ENCODE measurements at places on chromosomes 1 and 21.
A peak's percentile ranks its signal among the peaks of the same experiment; 100 is the strongest.

GRCh38 chr1:156492591-156493080, 7.9 kb downstream of the MEF2D start:
- DNase-seq = no peak

DNA sequence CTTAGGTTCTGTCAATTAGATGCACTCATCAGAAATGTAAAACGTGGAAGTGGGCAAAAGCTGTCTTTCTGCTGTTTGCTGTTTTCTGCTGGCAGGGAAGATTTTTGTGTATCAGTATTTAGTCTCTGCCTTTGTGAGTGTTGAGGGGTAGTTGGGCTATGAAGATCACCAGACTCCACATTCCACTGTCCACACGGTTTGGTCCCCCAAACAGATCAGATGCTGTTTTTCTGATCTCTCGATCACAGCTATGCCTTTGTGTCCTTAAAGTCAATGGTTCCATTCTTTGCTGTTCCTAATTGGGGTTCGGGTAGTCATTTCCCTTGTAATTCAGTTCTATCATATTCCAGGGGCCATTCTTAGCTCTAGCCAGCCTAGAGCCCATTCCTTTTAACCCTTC, 27.0 kb upstream of the NPL start:
- DNase-seq = no peak

DNA sequence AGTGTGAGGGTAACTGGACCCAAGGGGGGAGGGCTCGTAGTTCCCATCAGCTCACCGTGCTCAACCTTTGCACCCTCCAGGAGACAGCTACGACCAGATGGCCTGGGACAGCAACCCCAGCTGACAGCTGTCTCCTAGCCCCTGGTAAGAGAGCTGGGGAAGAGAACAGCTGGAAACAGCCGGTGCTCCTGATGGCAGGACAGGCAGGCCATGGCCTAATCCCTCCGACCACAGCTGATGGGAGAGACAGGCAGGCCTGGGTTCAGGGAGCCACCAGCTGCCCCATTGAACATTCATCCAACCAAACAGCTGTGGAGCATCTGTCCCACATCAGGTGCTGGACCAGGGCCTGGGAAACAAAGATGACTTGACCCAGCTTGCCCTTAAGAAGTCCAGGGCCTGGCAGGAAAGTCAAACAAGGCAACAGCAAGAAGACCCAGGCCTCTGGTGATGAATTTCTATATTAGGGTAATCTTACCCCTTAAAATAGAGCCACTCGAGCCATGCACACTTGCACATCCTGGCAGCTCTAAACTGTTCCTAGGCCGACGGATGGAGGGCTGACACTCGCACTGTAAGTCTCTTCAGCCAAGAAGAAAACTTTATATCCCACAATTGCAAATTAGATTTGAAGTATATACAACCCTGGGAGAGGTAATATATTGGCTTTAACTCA, 12.2 kb downstream of the OLFML2B start:
- DNase-seq = no peak

GRCh38 chr1:221829327-221830015, 87.6 kb upstream of the DUSP10 start:
- DNase-seq = no peak

GRCh38 chr21:24693779-24694178, 913.5 kb downstream of the MRPL39 start:
- peak; percentile 25 for DNase-seq

DNA sequence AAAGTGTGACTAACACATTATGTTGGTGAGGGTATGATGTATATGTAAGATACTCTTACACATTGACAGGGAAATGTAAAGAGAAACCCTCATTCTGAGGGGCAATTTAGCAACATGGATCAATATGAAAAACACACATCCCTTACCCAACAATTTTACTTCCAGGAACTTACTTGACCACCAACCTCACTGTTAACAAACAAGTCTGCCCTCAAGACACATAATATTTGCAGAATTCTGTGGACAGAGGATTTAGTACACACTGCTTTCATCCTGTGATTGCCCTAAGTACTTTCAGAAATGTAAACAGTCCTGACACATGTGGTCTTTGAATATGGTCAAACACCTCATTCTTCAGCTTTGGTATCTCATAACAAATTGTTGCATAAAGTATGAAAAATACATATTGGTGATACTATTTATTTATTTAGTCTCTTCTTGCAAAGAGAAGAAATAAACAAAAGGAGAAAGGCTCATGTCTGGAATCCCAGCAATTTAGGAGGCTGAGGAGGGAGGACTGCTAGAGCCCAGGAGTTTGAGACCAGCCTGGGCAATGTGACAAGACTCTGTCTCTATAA, 6.9 kb downstream of the USP48 start:
- DNase-seq = no peak

- DNase-seq = no peak
These were observed 831 bp upstream of the FOXD2 start for GRCh38 chr1:47436979-47437446.

- DNase-seq = peak; percentile 18
These were observed 994 bp upstream of the ACBD6 start for GRCh38 chr1:180503280-180503862.

GRCh38 chr1:63611231-63611630, 18.0 kb downstream of the PGM1 start:
- peak; percentile 48 for DNase-seq

DNA sequence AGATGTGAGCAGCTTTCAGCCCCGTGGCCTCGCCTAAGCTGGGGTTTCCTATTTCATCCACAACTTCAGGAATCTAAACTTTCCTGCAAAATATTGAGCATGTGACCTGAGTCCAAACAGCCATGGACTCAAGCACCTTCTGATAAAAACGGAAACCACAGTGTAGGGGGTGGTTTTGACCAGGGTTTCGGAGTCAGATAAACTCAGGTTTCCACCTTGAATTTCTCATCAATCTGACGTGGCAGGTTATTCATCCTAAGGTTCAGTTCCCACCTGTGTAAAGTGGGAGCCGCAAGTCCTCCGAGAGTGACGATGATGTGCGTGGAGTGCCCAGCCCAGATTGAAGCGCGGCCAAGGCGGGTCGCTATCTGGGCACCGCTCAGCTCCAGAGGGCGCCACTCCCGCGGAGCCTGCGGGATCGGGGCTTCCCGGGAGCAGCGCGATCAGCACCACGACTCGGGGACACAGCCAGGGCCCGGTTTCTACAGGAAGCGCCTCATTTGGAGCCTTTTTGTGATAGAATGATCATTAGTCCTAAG, 871 bp upstream of the ETS2 start:
- DNase-seq = peak; percentile 74

GRCh38 chr1:12458571-12458970, 159.4 kb downstream of the DHRS3 start:
- no peak for DNase-seq

DNA sequence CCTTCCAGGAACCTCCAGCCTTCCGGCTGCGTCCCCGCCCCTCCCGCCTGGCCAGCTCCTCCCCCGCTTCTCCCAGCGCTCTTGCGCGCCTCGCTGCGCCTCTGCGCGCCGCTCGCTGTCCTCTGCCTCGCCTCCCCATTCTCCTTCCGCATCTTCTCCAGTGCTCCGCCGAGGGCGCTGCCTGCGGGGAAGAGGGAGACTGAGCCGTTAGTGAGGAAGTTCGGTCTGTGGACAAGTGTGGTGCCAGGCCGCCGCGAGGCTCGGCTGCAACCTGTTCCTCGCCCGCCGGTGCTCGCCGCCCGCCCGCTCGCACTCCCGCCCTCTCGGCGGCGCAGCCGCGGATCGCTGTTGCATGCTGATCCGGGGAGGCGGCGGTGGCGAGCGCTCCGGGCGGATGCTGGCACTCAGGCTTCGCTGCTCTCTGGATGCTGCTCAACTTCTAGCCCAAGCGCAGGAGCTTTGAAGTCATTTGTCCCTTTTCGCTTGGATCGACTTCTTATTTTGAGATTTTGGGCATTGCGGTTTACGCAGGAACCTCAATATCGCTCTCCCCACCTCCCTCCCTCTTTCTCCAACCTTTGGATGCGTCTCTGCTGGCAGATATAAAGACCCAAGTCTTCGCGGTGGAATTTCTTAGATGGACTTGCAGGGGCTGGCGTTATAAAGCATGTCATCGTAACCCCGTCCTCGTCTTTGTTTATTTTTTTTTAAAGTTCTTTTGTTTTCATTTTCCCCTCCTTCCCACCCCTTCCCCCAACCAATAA, 614 bp upstream of the CACNA1E start:
- peak; percentile 72 for DNase-seq

DNA sequence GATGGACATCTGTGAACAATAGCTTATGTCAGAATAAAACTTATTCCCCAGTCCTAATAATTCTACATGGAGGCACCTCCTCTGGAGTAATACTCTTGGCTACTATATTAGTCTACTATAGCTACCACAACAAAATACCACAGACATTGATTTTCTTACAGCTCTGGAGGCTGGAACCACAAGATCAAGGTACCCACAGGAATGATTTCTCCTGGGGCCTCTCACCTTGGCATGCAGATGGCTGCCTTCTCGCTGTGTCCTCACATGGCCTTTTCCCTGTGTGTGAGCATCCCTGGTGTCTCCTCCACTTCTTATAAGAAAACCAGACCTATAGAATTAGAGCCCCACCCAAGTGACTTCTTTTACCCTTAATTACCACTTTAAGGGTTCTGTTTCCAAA, 244.3 kb downstream of the BARHL2 start:
- no peak for DNase-seq

GRCh38 chr1:50335036-50335435, 88.2 kb downstream of the DMRTA2 start:
- no peak for DNase-seq

GRCh38 chr1:53279296-53280200, 41.2 kb upstream of the MAGOH start:
- no peak for DNase-seq

DNA sequence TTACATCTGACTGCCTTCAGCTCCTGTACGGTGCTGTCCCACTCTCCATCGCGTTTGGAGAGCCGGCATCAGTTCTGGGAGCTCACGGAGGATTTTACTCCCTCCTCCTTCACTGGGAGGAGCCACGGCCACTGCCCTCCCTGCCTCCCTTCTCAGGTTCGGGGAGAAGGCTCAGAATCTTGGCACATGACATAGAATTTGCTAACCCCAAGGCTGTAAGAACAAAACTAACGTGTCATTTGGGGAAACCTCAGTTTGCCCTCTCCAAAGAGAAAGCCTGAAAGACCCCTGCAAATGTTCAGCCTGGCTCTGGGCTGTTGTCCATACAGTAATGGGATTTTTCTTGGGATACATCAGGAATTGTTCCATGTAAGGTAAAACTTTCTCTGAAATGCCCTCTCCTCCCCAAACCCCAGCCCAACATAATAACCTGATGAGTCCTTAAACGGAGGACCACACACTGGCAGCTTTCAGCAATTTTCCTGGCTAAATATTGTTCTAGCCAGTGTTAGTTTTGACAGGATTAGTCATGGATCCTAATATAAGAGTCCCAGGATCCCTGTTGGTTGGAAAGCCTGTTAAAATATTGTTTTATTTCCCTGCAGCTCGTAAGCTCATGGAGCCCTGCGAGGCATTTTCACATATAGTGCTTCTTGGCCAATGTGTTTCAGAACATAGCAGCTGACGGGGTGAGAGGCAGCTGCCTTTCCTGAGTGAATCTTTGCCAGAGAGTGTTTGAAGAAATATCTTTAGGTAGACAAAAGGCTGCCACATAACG, 98.8 kb downstream of the RHOU start:
- DNase-seq = no peak

DNA sequence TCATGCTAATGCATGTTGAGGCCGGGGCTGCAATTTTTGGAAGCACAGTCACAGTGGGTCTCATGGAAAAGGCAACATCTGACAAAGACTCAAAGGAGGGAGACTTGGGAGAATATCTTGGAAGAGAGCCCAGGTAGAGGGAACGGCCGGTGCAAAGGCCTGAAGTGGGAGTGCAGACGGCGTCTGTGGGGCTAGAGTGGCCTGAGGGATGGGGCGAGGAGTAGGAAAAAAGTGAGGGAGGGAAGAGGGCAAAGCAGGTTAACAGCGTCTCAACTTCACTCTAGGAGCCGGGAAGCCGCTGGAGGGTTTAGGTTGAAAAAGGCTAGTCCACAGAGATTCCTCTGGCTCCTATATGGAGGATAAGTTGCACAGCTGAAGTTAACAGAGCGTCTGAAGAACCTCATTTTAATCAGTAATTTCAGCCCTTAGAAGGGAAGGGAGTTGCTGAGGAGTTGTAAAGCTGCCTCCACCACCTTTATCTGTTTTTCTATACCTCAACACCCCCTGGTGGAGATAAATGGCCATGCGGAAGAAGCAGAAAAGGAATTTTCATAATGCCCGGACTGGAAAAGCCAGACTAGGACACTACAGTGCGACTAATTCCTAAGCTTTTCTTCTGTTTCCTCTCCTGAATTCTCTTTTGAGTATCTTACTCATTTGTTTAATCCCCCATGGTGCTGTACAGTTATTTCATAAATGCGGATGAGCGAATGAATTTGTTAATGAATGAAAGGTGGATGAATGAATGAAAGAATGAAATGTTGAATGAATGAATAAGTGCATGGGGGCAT, 78.7 kb upstream of the ZNF281 start:
- peak; percentile 81 for DNase-seq

DNA sequence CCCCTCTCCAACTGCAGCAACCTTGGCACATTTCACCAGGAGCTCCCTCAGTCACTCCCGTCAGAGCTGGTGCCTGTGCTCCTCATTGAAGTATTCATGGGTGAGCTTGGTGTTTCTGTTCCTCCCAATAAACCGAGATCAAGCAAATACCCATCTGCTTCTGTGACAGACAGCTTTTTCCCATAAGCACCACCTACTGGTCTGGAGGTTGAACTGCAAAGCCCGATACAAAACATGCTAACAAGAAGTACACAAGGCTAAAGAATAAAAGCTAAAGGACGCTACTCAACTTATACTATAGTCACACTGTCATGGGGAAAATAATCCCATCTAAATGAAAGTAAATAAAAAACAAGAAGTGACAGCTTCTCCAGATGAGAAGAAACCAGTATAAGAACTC, 111.9 kb upstream of the C21orf91 start:
- peak; percentile 41 for DNase-seq

- DNase-seq = no peak
These were observed 6.8 kb downstream of the THEM5 start for GRCh38 chr1:151846686-151847237.

GRCh38 chr1:43706598-43707189, 642 bp upstream of the ST3GAL3 start:
- peak; percentile 81 for DNase-seq

DNA sequence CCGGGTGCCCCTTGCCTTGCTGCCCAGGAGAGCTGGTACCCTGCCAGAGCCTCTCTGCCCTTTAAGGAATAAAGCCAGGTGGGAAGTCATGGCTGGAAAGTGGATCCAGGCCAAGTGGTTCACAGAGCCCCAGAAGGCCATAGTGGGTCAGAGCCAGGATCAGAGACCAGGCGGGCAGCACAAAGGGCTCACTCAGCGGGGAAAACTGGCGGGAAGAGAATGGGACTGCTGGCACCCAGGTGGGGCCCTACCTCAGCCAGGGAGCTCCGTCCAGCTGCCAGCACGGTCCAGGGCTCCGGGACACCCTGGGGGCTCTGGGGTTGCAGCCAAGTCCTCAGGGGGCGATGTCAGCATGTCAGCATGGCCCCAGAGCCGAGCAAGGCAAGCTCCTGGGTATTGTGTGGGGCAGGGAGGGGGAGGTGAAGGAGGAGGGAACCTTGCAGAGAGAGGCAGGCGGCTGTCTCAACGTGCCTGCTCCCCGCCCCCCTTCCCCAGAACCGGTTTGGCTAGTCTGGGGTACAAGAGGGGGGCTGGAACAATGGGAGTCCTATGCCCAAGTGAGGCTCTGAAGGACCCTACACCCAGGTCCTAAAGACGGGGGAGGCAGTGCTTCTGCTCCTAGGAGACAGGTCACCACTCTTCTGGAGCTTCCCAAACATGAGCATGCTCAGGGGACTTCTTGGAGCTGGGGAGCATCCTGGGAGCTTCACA, at the start of gene ARHGEF19:
TSS of gene ARHGEF19 (minus strand) at position 402 of the 711 bp plus-strand sequence. CDS start 3,598 bp downstream, outside the sequence.
- peak; percentile 82 for DNase-seq
